ENCODE measurements at places on chromosomes 2 and 18. TPM values are rescaled to one million over a fixed set of nuclear protein-coding genes. Genes with fewer than 3 reads are reported as not detected.

EFR3B gene
- total RNA-seq: 12.3 TPM

CRACDL gene
- total RNA-seq: 3.2 TPM

RAB27B gene
- total RNA-seq: 9.0 TPM

AP1S3 gene
- 26.3 TPM for total RNA-seq

NEU4 gene
- 0.08 TPM for total RNA-seq

TEKT4 gene
- not detected for total RNA-seq

PAX8 gene
- total RNA-seq: 0.65 TPM

RAMP1 gene
- total RNA-seq: not detected

CRYBA2 gene
- not detected for total RNA-seq

ALPG gene
- 0.45 TPM for total RNA-seq
